Activated CD4-positive, CD25-positive, alpha-beta regulatory T cell treated with anti-CD3 and anti-CD28 coated beads, Interleukin-2, amount 50 U/mL, for 72 hours (primary cell): ENCODE measurements at places on chromosomes 16 and 17.

- no peak for DNase-seq
These were observed 69.6 kb downstream of the RBFOX3 start for GRCh38 chr17:79541056-79541850.

DNA sequence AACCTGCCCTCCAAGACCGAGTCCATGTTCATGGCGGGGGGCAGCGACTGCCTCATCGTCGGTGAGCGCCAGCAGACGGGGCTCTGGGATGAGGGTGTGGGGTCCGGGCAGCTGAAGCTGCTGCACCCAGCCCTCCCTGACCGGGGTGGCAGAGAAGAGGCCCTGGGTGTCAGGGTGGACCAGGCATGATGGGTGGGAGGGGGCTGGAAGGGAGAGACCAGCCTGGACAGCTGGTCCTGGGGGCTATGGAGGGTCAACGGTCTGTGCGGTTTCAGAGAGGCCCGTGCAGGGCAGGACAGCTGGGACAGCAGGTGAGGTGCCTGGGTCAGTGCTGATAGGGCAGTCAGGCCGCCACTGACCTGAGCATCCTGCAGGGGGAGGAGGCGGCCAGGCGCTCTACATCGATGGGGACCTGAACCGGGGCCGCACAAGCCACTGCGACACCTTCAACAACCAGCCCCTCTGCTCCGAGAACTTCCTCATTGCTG is 13.3 kb upstream of the ATP6V0C start:
- no peak for DNase-seq

- DNase-seq = no peak
These were observed 33.8 kb upstream of the SSTR2 start for GRCh38 chr17:73130977-73131376.

DNA sequence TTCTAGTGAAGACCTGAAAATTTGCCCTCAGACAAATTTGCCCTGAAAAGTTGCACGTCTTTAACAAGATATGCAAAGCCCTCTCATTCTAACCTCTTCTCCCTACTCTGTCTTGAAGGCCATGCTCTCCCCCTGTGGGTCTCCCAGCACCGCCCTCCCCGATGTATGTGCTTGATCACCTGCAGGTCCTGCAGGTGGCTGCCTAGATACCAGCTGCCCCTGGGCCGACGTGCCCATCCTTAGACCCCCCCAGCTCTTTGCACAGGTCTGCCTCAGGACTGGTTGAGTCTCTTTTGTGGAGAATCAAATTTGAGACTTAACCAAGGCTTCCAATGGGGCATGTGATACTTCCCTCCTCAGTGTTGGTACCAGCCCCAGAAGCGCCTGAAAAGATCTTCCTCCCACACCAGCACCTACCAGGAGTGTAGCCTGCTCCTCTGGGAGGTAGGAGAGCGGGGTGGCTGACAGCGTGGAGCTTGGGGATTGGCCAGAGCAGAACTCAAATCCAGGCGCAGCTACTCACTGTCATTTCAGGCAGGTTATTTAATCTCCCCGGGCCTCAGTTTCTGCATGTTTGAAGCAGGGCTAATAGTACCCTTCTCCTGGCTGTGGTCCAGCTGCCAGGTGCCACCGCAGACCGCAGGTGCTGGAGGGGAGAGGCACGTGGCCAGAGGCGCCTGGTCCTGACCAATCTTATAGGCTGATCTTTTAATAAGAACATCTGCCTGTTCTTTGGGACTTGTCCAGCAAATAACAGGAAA is 4.5 kb upstream of the MRPL38 start:
- DNase-seq = no peak

GRCh38 chr16:54632322-54633220 is 298.1 kb upstream of the IRX5 start:
- no peak for DNase-seq

DNA sequence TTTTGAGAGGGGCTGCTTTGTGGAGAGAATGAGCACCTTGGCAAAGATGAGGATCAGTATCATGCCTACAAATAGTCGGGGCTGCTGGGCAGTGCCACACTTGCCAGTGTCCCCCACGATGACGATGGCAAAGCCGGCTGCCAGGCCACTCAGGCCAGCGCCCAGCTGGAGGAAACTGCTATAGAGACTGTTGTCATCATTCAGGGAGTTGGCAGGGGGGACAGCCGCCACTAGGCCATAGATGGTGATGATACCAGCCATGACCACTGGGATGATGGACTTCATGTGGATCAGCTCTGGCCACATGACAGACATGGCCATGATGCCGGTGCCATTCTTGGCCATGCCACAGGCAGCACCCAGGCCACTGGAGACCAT is 23.8 kb downstream of the MINK1 start:
- DNase-seq = no peak

DNA sequence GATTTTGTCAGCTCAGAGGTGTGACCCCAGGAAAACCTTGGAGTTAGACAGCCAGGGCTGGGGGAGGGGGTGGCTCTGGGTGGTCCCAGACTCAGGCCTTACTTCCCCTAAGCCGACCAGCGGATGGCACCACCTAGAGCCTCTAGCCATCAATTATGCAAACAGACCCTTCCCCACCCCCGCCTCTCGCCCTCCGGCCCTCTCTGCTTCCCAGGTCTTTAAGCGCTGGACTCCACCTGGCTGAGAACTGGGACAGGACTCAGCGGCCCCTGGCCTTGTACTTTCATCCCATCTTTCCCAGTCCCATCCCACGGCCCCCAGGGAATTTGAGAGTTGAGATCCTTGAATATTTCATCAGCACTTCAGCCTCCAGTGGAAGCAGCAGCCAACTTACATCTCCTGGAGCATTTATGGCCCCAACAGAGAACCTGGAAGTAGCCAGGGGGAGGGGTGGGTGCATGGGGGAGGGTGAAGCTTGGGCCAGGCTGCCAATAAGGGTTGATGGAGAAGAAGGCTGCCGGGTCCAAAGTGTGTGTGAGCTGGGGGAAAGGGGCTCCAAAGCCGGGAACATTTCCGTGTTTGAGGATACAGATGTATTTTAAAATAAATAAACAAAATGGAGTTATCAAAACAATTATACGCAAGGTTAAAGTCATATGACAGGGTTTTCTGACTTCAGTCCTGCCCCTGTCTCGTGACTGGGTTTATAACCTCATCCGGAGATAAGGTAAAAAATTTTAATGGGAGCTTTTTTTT is 7.5 kb upstream of the JUP start:
- no peak for DNase-seq

GRCh38 chr17:73211745-73212144 is 18.9 kb downstream of the COG1 start:
- DNase-seq = no peak

DNA sequence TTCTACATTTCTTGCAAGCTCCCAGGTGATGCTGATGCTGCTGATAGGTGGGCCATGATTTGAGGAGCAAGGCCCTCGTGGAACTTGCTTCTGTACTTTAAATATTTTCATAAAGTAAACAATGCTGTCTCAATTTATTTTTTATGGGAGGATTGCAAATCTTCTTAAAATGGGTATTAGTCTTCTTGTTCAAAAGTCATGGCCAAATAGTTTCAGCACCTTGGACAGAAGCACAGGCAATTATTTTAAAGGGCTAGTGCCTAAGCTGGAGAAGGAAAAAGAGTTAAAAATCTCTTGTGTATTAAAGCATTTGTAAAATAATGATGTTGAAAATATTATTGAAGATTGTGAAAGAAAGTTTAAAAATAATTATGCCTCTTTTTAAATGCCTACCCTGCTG is 50.5 kb downstream of the GPR139 start:
- DNase-seq = no peak

DNA sequence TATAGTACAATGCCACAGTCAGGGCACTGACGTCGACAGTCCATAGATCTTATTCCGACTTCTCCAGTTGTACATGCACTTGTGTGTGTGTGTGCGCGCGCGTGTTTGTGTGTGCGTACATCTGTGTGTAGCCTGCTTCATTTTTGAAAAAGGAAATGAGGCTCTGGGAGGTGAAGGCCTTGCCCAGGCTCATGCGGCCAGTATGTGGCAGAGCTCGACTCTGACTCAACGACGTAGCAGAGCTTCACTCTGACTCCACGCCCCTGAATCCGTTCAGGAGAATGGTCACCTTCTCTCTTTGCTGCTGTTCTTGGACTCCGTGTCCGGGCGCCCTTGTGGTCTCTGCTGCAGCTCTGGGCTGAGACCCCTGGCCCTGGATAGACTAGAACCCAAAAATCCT is 81.6 kb upstream of the CIBAR2 start:
- DNase-seq = no peak

DNA sequence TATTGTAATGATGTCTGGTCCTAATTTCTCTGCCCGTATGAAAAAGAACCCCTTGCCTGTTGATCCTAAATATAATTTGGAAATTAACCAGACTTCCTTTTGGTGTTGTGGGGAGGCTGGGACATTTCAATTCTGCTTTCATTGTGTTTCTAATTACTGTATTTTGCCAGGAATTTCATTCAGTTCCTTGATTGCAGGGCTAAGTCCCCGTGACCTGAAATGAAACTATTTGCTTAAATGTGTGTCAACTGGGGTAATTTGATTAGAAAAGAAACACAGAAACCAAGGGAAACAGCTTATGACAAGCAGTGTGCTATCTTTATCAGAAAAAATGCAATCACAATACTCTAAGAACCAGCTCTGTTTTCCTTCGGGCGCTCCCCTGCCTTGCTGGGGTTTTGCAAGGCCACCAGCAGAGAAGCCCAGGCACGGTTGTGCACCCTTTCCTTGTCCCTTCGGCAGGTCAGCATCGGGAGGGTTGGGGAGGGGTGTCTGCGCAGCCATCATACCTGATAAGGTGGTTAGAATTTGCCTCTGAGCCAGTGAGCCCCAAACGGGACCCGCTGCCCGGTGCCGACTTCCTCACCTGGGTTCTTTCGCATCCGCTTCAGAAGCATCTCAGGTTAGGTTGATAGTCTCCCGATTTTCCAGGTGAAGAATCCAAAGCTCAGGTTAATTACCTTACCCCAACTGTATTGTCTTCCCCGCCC is 19.4 kb downstream of the KLHL36 start:
- DNase-seq = no peak

DNA sequence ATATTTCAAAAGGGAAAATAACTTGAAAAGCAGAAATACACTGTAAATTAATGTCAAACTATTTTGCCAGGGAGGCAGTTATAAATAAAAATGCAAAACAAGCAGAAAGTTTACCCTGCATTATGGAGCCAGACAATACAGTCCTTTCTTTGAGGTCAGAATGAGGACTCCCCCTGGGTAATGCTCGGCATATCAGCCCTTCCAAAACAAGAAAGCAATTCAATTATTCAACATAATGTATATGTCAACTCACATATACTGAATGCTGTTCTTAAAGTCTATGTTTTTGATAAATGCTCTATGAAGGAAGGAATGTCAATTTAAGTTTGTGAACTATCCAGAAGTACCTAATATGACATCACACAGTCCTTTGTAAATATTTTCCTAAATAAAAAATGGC is 72.4 kb downstream of the TTC19 start:
- no peak for DNase-seq

DNA sequence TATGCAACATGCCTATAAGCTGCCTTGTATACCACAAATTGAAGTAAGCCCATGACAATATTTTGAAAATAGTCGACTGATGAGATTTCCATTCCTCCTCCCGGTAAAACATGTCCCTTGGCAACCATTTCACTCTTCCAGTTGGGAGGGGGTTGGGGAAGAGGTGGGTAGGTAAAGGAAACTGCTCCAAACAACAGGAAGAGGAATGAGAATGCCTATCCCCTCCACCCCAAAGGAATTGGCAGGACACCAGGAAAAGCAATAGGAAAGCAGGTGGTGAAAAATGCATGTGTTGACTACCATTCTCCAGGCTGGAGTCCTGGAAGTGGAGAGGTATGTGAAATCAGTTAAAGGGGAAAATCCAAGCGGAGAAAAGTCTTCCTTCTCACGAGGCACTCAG is 455.9 kb upstream of the PSMD7 start:
- DNase-seq = no peak

- DNase-seq = peak; percentile 14
These were observed 55.9 kb downstream of the TBC1D16 start for GRCh38 chr17:79979816-79980215.

DNA sequence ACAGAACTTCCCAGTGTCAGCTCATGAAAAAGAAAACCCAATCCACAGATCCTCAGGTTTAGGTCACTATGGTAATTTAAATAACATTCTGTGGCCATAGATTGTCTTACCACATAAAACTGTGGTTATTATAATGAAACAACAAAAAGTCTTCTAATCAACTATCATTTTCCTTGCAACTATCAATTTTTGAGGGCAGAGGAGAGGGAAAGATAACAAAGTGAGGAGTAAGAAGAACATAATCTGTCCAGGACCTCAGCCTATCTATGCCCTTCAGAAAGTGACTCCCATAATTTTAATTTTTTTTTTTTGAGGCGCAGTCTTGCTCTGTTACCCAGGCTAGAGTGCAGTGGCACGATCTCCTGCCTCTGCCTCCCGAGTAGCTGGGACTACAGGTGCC is 4.0 kb upstream of the GGNBP2 start:
- DNase-seq = no peak

GRCh38 chr17:71338396-71338795 is 782.4 kb upstream of the SOX9 start:
- DNase-seq = no peak

DNA sequence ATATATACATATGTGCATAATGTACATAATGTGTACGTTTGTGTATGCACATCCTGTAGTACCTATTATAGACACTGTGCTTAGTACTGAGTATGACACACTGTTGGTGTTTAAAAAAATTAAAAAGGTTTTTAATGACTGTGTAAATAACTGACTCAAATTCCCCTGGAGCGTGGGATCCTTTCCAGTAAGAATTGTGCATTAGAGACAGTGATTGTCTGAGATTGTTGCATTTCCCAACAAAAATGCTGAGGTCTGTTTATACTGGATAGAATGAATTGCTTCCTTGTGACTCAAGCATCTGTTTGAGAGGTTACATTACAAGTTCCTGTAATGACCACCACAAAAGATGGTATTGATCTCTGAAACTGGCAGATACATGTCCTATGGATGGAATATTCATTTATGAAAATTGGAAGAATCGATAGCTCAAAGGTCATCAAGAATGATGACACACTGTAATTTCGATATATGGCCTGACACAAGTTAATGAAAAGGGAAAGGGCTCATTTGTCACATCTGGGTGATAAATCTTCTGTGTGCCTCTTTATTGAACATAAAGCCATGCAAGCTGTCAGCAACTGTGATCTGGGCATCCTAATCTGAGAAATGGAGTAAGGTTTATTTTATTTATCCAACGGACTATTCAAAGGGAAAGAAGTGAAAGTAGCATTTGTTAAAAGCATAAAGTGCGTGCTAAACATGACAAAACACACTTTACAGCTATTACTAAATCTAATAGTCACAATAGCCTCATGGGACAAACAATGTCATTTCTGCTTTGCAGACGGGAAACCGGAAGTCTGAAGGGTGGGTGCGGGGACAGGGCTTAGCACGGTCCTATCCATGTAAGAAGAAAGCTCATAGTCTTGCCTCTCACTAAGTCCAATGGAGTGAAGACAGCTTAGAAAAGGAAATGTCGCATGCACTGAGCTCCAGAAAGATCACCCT is 228.8 kb downstream of the CDH11 start:
- DNase-seq = no peak

DNA sequence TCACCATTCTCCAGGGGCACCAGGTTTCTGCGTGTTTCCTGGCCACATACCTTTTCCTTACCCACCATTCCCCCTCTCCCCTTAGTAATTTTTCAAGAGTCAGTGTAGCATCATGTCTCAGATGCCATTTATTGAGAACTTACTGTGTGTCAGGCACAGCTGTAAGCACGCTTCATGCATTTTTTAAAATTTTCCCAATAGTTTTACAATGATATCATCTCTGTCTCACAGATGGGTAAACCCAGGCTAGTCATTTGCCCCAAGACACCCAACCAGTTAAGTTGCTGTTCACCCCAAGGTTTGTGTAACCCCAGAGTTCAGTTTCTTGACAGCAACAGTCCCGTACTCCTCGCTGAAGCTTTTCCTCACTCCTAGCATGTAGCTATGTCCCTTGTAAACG is 56.4 kb upstream of the IRX3 start:
- DNase-seq = no peak
